NCI-H524 treated with DMSO at 0.1 percent for 48 hours (cell line): ENCODE measurements at places on chromosomes 7 and 10.
A peak's percentile ranks its signal among the peaks of the same experiment; 100 is the strongest.

DNA sequence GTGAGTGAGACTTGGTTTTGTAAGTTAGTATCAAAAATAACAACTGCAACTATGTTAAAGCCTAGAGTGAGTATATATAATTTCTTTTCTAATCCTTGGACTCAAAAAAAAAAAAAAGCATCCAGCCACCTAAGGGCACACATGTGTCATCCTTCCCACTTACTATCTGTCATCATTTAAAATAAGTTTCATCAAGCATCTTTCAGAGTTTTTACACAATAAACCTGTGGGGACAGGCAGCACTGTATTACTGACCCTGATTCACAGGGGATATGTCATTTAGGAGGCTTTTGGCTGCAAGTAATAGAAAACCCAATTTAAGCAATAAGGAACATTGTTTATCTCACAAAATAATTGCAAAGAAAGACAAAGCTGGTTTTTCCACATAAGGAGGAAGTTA is 32.3 kb upstream of the OSBPL3 start:
- no peak for DNase-seq

DNA sequence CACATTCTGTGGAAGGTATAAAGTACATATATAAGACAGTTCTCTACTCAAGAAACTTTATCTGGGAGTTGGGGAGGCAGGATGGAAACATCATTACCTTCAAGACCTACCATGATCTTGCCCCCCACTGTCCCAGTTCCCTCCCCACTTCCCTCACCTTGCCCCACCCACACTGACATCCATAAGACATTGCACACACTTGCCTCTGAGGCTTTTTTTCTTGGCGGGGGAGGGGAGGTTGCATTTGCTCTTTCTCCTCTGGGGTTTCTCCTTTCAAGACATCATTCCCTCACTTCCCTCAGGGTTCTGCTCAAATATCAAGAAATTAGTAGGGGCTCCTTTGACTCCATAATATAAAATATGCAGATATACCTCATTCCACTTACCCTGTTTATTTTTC is 276.0 kb downstream of the ARL4A start:
- no peak for DNase-seq

DNA sequence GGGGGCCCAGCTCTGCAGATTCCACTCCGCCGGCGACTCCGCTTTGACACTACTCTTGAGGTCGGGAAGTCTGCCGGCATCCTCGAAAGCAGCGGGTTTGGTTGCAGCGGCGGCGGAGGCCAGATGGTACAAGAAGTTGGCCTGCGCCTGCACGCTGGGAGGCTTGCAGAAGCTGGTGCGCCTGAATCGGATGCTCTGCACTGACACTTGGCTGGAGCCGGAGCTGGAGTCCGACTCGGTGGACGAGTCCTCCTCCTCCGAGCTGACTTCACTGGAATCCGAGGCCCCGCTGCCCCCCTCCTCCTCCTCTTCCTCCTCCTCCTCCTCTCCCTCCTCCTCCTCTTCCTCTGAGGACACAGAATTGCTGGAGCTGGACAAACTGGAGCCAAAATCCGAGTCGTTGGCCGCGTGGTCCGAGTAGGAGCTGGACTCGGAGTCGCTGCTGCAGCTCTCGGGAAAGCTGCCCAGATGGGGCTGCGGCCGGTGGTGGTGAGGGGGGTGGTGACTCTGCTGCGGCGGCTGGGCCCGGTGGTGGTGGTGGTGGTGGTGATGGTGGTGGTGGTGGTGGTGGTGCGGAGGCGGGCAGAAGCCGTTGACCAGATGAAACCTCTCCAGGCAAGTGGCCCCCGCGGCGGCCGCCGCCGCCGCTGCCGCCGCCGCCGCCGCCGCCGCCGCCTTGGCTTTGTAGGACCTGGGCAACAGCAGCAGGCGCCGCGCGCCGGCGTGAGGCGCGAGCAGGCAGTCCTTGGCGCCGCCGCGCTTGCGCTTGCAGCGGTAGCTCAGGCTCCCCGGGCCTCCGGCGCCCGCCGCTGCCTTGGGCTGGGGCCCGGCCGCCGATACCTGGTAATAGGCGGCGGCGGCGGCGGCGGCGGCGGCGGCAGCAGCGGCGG is 9.0 kb downstream of the SKIDA1 start:
- DNase-seq, result no peak

DNA sequence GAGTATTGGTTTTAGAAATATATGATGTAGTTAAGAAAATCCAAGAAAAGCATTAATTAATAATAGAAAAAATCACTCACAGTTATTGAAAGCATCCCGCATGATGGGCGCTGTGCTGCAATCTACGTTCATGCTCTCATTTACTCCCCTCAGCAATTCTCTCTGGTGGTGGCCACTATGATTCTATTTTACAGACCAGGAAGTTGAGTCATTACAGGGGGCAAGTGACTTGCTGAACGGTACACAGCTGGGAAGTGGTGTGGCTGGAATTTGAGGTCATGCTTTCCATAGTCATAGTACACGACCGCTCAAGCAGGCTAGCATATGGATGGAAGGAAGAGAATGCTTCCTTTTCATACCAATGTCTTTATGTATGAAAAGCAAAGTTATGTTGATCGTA is 117.4 kb downstream of the TES start:
- no peak for DNase-seq

DNA sequence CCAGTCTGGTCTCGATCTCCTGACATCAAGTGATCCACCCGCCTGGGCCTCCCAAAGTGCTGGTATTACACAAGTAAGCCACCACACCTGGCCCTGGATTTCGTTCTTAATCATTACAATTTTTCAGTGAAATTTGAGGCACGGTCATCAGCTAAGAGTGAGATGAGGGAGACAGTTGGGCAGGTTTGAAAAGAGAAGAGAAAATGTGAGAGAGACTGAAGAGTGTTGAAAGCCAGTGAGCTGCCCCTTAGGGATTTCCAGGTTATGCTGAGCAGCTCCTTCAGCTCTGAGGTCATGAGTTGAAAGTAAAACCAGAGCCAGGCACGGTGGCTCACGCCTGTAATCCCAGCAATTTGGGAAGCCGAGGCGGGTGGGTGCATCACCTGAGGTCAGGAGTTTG is 5.9 kb upstream of the UPF2 start:
- no peak for DNase-seq

DNA sequence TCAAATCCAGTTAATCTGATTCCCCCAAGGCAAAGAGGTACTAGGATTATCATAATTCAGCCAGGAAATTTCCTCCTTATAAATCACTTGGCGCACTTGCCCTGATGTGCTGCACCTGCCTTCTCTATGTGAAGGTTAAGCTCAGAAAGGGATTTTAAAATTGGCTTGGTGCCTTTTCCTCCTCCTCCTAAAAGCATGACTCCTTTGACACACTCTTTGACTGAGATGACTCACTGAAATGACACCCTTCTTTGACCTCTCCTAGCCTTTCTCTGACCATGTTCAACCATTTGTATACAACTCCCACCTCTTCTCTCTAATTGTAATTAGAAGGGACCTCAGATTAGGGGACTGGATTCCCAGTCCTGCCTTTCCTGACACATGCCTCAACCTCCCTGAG is 46.5 kb downstream of the ABLIM1 start:
- peak; percentile 14 for DNase-seq

- no peak for DNase-seq
Observed at GRCh38 chr7:89334797-89335196, 539.3 kb upstream of the TEX47 start.

DNA sequence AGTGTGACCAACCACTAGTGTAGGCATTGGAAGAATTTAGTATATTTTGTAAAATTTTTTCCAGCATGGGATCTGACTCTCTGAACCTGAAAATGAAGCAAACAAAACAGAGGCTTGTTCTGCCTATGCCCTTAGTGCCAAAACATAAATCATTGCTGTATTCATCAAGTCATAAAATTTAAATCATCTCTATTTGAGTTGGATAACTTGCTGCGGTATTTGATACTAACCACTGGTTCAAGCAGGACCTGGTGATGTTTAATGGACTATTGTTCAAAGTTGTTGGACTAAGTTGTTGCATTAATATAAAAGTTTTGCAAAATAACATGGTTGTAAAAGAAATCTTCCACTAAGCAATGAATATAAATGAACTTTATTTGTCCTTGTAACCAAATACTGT is 19.8 kb upstream of the RPA3 start:
- no peak for DNase-seq

GRCh38 chr10:22459496-22459895 is 114.2 kb downstream of the SPAG6 start:
- no peak for DNase-seq

- no peak for DNase-seq
Observed at GRCh38 chr7:106092204-106092603, 19.9 kb downstream of the SYPL1 start.

GRCh38 chr7:4136501-4137110 is 545.5 kb upstream of the FOXK1 start:
- no peak for DNase-seq

- DNase-seq, result no peak
Observed at GRCh38 chr7:504221-505111, 15.2 kb downstream of the PDGFA start.

DNA sequence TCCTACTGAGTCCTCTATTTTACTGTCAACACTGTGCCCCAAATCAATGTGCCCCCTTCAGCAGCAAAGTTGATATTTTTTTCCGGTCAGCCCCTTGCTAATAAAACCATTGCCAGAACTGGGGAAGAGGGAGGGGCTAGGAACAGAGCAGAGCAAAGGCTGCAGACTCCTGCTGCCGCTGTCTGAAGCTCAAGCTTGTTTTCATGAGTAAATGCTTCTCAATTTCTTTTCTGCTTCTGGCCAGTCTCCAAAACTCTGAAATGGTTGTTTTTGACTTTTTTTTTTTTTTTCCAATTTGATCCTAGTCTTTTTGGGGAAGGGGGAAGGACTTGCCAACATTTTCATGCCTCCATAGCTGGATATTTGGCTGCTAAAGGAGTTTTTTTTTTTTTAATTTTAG is 26.7 kb upstream of the PROSER2 start:
- no peak for DNase-seq

DNA sequence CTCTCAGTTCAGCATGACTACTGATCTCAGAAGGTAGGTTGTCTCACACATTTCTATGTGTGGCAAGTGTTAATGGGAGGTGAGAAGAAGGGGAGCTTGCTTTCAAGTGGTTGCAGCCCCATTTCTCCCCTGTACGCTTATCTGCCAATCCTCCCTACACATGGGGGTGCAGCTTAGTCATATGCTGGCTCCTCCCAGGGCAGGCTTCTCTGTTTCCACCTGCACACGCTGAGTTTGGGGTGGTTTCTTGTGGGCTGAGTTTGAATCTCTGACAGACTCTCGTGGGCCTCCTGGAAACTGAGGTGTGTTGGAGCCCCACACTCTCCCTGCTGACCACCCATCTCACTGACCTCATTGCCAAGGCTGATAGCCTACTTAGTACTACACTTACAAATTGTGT is 435.8 kb upstream of the MTPN start:
- DNase-seq, result no peak

DNA sequence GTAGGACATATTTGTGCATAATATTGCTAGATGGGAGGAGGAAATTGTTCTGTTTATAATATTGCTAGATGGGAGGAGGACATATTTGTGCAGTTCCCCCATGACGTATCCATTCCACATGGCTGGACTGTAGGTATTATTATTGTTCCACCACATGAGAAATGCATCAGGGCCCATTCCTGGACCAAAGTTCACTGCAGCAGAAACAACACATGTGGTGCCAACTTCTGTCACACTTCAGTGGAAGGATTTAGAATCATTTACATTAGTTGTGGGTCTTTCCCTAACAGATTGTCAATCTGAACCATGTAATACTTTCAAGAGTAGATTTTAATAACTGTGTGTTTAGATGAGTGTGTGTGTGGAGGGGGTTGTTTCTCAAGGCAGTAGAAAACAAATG is 32.7 kb upstream of the MACC1 start:
- no peak for DNase-seq

GRCh38 chr10:96211764-96212163 is 59.6 kb downstream of the BLNK start:
- DNase-seq, result no peak

DNA sequence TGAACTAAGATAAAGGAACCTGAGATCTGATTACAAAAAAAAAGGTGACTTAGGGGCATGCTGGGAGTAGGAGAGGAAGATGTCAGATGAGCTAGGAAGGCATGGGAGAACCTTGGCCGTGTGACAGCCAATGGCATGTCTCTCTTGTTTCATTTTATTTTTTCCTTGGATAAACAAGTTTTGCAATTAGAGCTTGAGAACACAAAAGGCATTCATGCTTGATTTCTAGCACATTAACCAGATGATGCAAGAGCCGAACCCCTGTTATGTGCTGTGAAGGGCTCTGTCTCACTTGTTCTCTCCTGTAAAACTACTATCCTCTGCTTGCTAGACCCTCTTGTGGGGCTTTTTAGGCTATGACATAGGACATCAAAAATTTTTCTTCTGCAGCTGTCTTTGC is 134.3 kb upstream of the ASAH2 start:
- no peak for DNase-seq

GRCh38 chr7:76261931-76262330 is 40.5 kb upstream of the HSPB1 start:
- DNase-seq, result no peak

DNA sequence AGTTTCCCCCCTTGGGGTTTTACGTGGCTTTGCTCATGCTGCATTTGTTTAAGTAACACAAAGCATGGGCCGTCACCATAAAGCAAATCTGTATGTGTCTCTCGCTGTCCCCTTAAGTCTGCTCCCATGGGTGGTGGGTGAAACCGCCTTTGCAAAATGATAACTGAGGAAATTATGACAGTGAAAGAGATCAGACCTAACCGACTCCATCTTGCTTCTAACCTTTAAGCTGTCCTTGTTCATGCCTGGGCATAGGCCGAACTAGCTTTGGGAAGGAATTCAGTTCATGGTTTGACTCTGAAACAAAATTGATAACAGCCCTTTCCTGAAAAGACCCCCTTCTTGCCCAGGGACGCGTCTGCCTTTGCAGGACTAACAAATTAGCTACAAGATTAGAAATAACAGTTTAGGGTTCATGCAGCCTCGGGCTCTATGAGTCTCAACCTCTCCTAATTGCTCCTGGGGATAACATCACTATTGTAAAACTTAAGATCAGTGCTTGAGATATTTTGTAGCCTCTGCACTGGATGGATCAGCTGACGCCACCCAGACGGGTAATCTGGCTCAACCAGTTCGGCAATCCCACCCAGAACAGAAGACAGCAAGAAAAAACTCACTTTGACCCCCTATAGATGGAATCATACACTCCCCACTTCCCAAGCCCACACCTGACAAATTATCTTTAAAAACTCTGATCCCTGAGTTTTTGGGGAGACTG is 623.7 kb downstream of the TYW1 start:
- no peak for DNase-seq

DNA sequence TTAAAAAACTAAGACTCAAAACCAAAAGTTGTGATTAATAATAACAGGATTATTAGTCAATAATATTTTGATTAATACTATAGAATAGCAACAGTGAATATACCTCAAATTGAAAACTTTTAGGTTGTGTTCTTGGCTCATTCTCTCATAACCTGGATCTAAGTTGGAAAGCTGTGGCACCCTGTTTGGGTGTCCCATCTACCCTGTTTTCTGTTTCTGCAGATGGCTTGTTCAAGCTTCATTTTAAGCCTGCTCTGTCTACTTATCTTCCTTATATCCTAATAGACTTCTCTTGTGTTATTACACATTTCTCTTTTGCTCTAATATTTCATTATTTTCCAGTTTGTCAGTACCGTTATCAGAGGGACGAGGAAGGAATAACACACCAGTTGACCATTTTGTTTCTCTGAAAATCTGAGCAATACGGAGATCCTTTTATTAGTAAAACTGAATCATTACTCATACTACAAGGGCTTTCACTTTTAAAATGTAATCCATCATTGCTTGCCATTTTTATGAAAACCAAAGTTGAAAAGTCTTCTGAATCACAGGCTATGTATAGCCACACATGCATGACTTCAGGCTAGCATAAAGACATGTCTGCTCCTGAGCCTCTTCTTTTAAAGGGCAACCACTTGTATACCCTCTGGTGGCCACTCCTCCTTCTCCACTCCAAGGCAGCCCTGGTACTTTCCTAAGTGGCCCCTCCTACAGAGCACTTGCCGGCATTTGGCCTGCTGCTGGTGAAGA is 22.3 kb downstream of the COX15 start:
- no peak for DNase-seq
